ENCODE measurements at places on chromosomes 12 and 14. TPM values are rescaled to one million over a fixed set of nuclear protein-coding genes. Genes with fewer than 3 reads are reported as not detected.

DNA sequence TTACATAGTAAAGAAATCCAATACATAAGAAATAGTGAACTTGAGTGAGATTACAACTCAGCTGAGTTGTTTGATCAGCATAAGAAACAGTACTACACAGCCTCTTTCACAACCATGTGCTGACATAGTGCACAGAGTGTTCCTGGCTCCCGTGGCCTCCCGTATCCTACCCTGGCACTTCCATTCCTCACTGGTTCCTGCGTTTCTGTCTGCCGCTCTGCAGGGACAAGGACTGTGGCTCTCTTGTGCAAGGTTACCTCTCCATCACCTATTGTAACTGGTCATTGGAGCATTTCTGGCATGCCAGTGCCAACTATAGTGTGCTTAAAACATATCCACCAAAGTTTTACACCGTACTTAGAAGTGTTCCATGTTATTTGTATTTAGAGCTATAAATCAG lies 46.3 kb upstream of the PCED1B start:
- H3K27ac ChIP-seq, result peak overlapping the region; percentile 72
- peak; percentile 49 for DNase-seq
- H3K27me3 ChIP-seq, result no peaks in the 10 kb centered on the region
- H3K36me3 ChIP-seq, result no peaks in the 10 kb centered on the region

PRH2 gene
- not detected for total RNA-seq

MIP gene
- total RNA-seq, result not detected

- no peaks in the 10 kb centered on the region for H3K4me1 ChIP-seq
- no peaks in the 10 kb centered on the region for H3K36me3 ChIP-seq
- H3K27me3 ChIP-seq, result no peaks in the 10 kb centered on the region
- H3K4me3 ChIP-seq, result no peak overlapping the region
Measured at GRCh38 chr12:101491329-101491728, 16.2 kb downstream of the SPIC start.

GDF3 gene
- not detected for total RNA-seq

OXA1L gene
- total RNA-seq, result 100 TPM

DNA sequence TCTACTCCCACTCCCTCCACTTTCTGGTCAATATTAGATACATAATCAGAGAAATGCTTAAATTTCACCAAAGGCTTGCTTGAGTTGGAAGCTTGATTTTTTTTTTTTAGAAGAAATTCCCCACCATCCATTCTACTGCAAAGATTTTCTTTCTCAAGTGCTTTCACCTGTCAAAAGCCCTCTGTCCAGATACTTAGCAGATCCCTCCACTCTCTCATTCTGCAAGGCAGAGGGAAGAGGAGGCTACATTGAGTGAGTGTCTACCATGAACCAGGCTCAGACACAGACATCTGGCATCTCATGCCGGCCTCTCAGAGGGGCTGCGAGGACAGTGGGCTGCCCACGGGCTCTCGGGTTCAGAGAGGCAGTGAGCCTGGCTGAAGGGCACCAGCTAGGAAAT lies 127.6 kb upstream of the GSC start:
- peaks cover 30% of the 10 kb centered on the region for H3K27me3 ChIP-seq
- no peak overlapping the region for H3K27ac ChIP-seq
- DNase-seq, result no peak
- H3K36me3 ChIP-seq, result no peaks in the 10 kb centered on the region
- no peaks in the 10 kb centered on the region for H3K4me1 ChIP-seq

DNA sequence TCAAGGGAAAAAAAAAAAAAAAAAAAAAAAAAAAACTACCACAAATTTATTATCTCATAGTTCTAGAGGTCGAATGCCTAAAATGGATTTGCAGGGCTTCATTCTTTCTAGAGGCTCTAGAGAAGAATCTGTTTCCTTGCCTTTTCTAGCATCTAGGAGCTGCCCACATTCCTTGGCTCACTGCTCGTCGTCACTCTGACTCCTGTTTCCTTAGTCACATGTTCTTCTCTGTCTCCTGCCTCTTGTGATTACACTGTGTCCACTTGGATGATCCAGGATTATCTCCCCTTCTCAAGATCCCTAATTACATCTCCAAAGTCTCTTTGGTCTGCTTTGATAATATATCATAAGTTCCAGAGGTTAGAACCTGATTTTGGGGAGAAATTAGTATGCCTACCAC lies 88.7 kb downstream of the HECTD1 start:
- no peak overlapping the region for H3K4me3 ChIP-seq
- DNase-seq, result no peak
- H3K27me3 ChIP-seq, result no peaks in the 10 kb centered on the region
- no peak overlapping the region for H3K27ac ChIP-seq

GRCh38 chr12:104866291-104866690 lies 91.8 kb downstream of the SLC41A2 start:
- H3K27ac ChIP-seq, result no peak overlapping the region
- H3K4me1 ChIP-seq, result peaks cover 13% of the 10 kb centered on the region
- peak; percentile 72 for DNase-seq
- H3K27me3 ChIP-seq, result no peaks in the 10 kb centered on the region

ALX1 gene
- total RNA-seq, result not detected

SLC4A8 gene
- 1.1 TPM for total RNA-seq

DNA sequence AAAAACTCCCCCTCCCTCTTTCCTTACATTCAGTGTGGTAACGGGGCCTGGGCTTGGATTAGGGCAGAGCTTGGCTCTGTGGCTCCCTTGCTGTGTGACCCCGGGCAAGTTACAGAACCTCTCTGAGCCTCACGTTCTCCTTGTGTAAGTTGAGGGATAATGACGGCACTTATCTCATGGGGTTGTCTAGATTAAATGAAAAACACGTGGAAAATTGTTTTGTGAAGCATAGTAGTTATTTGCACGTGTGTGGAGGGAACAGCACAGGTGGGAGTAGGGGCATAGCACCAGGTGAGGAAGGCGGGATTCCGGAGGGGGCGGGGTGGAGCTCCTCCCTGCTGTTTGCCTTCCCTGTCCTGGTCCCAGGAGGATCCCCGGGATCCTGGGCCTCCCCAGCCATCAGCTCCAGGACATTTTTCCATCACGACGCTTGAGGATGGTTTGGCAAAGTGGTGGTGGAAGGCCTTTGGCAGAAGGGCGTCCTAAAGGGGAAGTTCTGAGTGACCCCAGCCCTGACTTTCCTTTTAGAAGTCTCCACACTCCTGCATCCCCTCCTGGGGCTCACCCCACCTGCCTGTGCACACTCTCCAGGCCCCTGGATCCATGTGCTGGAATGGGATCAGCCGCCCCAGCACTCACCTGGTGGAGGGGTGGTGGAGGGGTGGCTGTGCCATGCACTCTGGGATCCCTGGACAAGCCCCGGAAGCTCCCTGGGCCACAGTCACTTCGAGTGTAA lies 22.7 kb downstream of the LRTM2 start:
- no peak for DNase-seq
- peaks cover 86% of the 10 kb centered on the region for H3K27me3 ChIP-seq
- H3K36me3 ChIP-seq, result no peaks in the 10 kb centered on the region
- no peak overlapping the region for H3K27ac ChIP-seq
- no peaks in the 10 kb centered on the region for H3K4me1 ChIP-seq

GRCh38 chr12:32025906-32026305 lies 66.7 kb downstream of the RESF1 start:
- no peaks in the 10 kb centered on the region for H3K4me1 ChIP-seq
- H3K27me3 ChIP-seq, result peaks cover 4% of the 10 kb centered on the region
- H3K4me3 ChIP-seq, result no peak overlapping the region
- no peak overlapping the region for H3K27ac ChIP-seq
- no peaks in the 10 kb centered on the region for H3K36me3 ChIP-seq

ZFHX2 gene
- 1.8 TPM for total RNA-seq

GAS2L3 gene
- total RNA-seq, result 32.6 TPM

TPH2 gene
- total RNA-seq, result not detected

DNA sequence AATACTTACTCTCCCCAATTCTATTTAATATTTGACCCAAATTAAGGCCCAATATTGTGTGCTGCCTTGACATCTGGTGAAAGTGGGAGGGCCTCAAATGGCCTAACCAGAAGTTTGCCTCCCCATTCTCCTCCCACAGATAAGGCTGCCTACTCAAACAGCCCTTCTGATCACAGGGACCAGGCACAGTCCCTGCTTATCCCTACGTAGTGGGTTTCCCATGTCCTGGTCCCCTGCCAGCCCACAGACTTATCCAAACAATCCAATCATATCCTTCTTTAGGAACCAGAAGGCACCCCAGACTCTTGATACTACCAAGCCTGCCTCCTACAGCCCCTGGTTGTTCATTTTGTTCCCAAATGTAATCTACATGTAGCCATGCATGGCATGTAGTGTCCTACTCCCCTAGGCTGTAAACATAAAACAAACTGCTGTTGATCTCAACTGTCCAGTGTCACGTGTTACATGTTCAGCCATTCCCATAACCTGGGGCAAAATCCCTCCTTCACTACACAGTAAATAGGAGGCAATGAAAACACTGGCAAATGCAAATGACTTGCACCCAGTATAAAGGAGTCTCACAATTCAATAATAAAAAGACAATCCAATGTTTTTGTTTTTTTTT lies 49.3 kb downstream of the EEA1 start:
- H3K4me1 ChIP-seq, result peaks cover 6% of the 10 kb centered on the region
- H3K4me3 ChIP-seq, result no peak overlapping the region
- H3K27me3 ChIP-seq, result no peaks in the 10 kb centered on the region
- no peak overlapping the region for H3K27ac ChIP-seq
- no peak for DNase-seq

GRCh38 chr14:59739794-59740193 lies 130.8 kb downstream of the RTN1 start:
- H3K27me3 ChIP-seq, result no peaks in the 10 kb centered on the region
- H3K36me3 ChIP-seq, result no peaks in the 10 kb centered on the region
- peak; percentile 47 for DNase-seq
- H3K4me1 ChIP-seq, result peaks cover 7% of the 10 kb centered on the region

COL2A1 gene
- total RNA-seq, result not detected

- no peaks in the 10 kb centered on the region for H3K4me1 ChIP-seq
- H3K27me3 ChIP-seq, result peaks cover 63% of the 10 kb centered on the region
- no peaks in the 10 kb centered on the region for H3K36me3 ChIP-seq
Measured at GRCh38 chr14:95645389-95645996, 40.7 kb upstream of the TCL1B start.

DNA sequence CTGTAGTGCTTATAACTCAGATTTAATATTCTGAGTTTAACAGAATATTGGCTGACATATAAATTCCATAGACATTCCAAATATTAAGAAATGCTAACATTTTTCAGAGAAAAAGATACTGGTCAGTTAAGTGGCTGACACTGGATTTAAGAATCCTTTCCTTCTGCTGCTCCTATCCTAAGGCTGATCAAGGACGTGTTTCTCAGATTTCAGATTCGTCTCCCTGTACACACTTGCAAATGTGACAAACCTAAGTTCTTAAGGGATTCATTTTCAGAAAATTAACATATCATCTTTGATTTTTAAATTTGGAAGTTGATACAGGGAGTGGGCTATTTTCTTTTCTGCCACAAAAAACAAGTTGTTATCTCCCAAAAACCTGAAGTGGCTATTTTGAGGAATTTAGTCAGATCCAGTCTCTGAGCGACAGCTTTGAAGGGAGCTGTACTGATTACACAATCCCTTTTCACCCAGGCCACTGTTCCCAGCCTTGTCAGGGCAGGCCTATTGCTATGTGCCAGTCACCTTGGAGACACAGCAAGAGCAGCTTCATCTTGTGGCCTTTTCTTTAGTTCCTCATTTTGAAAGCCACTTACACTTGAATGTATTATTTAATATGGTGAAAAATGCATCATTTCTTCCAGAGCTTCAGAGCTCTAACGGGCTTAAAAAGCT lies 370.6 kb downstream of the KCNH5 start:
- H3K27me3 ChIP-seq, result no peaks in the 10 kb centered on the region
- peaks cover 6% of the 10 kb centered on the region for H3K36me3 ChIP-seq
- no peak overlapping the region for H3K27ac ChIP-seq

RAD9B gene
- 1.0 TPM for total RNA-seq

- H3K27ac ChIP-seq, result no peak overlapping the region
- H3K36me3 ChIP-seq, result no peaks in the 10 kb centered on the region
- H3K4me3 ChIP-seq, result no peak overlapping the region
- no peaks in the 10 kb centered on the region for H3K27me3 ChIP-seq
Measured at GRCh38 chr14:59249029-59249428, 60.6 kb downstream of the DAAM1 start.

DNA sequence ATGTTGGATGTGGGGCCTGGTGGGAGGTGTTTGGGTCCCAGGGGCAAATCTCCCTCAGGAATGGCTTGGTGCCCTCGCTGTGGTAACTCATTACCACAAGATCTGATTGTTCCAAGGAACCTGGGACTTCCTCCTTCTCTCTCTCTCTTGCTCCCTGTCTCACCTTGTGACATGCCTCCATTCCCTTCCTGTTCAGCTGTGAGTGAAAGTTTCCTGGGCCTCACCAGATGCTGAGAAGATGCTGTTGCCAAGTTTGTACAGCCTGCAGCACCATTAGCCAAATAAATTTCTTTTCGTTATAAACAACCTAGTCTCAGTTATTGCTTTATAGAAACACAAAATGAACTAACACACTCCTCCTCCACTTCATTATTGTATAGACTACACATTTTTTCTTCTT lies 759.8 kb upstream of the MDGA2 start:
- no peaks in the 10 kb centered on the region for H3K4me1 ChIP-seq
- H3K27me3 ChIP-seq, result no peaks in the 10 kb centered on the region
- no peak overlapping the region for H3K4me3 ChIP-seq
- no peak for DNase-seq

GRCh38 chr12:108811411-108812180 lies 45.8 kb downstream of the SSH1 start:
- peaks cover 80% of the 10 kb centered on the region for H3K36me3 ChIP-seq
- DNase-seq, result no peak
- H3K27me3 ChIP-seq, result no peaks in the 10 kb centered on the region
- H3K4me1 ChIP-seq, result peaks cover 23% of the 10 kb centered on the region

TAS2R8 gene
- total RNA-seq, result not detected

TMEM119 gene
- total RNA-seq, result not detected

- no peak overlapping the region for H3K4me3 ChIP-seq
- no peak overlapping the region for H3K27ac ChIP-seq
- DNase-seq, result no peak
- no peaks in the 10 kb centered on the region for H3K4me1 ChIP-seq
- H3K36me3 ChIP-seq, result peaks cover 7% of the 10 kb centered on the region
Measured at GRCh38 chr14:104665114-104665656, 24.2 kb upstream of the INF2 start.

KLRC4 gene
- total RNA-seq, result 0.84 TPM

ASPG gene
- total RNA-seq, result 0.05 TPM

DNA sequence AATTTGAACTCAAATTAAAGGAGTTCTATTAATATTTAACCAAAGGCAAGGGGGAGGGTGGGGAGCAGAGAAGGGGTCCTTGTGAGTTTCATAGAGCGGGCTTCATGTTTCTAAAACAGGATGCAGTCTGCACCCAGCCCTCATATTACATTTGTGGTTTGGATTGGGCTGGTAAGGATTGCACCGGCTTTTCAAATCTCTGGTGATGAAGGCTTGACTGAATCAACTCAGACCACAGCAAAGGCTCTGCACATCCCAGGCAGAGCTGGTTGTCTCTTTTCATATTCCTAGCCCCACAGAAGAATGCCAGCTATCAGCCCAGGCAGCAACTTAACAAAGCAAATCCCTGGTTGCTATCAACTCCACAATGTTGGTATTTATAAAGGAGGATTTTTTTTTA lies 1221.4 kb downstream of the VRK1 start:
- no peaks in the 10 kb centered on the region for H3K4me1 ChIP-seq
- H3K4me3 ChIP-seq, result no peak overlapping the region

- peak; percentile 46 for DNase-seq
- no peaks in the 10 kb centered on the region for H3K27me3 ChIP-seq
- peaks cover 32% of the 10 kb centered on the region for H3K4me1 ChIP-seq
- no peak overlapping the region for H3K4me3 ChIP-seq
Measured at GRCh38 chr12:52250048-52250990, 17.3 kb downstream of the KRT7 start.

M6PR gene
- total RNA-seq, result 130 TPM

All from MCF 10A (cell line).